ENCODE measurements at places on chromosomes 16 and 17. TPM values are rescaled to one million over a fixed set of nuclear protein-coding genes. Genes with fewer than 3 reads are reported as not detected.

- H3K27ac ChIP-seq = no peak overlapping the region
- peaks cover 8% of the 10 kb centered on the region for H3K36me3 ChIP-seq
- no peak overlapping the region for H3K4me3 ChIP-seq
- H3K4me1 ChIP-seq = no peaks in the 10 kb centered on the region
Observed at GRCh38 chr17:40760105-40761016, 5.2 kb upstream of the KRT25 start.

DNA sequence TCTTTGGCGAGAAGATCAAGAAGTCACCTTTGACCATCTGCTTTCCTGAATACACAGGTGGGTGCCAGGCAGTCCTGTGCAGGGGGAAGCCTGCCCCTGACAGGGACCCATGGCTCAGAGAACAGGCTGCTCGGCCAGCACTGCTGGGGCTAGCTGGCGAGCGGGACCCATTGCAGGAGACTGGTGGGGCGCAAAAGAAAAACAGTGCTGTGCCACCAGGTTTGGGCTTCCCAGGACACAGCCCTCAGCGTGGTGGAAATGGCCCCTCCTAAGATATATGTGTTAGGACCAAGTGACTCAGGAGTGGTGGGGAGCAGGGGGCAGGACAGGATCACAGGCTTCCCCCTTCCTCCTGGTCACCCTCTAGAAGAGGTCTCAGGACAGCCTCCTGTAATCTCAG lies 73.9 kb downstream of the AMFR start:
- peaks cover 9% of the 10 kb centered on the region for H3K4me1 ChIP-seq
- no peaks in the 10 kb centered on the region for H3K36me3 ChIP-seq
- H3K4me3 ChIP-seq = no peak overlapping the region
- no peaks in the 10 kb centered on the region for H3K27me3 ChIP-seq
- DNase-seq = no peak

DNA sequence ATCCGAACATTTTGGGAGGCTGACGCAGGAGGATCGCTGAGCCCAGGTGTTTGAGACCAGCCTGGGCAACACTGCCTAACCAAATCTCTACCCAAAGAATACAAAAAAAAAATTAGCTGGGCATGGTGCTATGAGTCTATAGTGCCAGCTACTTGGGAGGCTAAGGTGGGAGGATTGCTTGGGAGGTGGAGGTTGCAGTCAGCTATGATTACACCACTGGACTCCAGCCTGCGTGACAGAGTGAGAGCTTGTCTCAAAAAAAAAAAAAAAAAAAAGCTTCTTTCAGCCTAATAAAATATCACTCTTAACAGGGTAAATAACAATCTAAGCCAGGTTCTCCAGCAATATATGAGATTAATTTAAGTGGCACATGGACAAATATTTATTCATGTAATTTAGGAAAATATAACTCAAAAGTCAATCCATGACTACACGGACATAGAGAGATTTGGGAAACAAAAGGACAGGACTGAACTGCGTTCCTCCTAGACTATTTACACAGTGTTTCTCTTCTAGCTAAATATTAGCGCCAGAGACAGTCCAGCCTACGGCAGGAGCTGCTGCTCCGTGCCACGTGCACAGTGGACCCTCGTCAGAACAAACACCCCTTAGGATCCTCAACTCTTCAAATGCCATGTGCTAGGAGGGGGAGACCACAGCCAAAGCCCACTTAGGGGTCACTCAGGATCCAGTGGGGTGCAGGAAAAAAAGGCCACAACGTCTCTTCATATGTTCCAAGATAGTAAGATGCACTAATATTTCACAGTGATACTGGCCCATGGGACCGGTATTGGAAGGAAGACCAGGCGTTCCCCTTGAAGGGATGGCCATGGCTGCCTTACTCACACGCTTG lies 8.7 kb downstream of the USP36 start:
- H3K4me1 ChIP-seq = peaks cover 2% of the 10 kb centered on the region
- no peak overlapping the region for H3K4me3 ChIP-seq
- no peak overlapping the region for H3K27ac ChIP-seq
- no peaks in the 10 kb centered on the region for H3K27me3 ChIP-seq
- DNase-seq = no peak

- H3K4me1 ChIP-seq = no peaks in the 10 kb centered on the region
- H3K27me3 ChIP-seq = no peaks in the 10 kb centered on the region
- H3K27ac ChIP-seq = no peak overlapping the region
- no peak for DNase-seq
Observed at GRCh38 chr16:88195269-88195705, 187.5 kb upstream of the ZNF469 start.

DNA sequence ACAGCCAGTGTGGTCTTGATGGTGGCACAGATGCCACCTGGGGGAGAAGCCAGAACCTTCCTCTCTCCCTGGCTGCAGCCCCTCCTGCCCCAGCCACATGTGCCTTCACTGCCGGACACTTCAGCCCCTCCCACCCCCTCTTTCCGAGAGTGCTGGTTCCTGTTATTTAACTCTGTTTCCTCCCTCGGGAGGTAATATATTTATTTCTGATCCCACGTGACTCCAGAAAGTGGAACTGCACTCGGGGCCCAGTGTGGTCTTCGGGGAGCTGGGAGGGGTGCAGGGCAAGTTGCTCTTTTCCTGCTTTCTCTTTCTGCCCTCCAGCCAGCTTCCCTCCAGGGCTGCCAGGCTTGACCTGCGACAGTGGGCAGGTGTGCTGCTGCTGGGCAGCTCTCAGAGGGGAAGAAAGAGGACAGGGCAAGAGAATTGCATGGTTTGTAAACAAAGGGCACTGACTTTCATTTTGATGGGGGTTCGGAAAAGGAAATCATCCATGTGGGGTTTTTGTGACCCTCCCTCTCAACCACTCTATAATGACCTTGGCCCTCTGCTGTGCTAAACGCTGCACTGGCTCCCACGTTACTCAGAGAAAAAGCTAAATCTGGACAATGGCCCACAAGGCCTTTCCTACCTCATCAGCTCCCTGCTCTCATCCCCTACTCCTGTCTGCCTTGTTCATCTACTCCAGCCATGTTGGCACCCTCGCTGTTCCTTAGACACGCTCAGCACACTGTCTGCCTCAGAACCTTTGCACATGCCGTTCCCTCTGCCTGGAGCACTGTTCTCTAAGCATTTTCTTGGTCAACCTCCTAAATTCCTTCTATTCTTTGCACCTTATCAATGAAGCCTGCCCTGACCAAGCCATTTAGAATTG lies 8.2 kb upstream of the CIITA start:
- DNase-seq = no peak
- H3K27me3 ChIP-seq = peaks cover 54% of the 10 kb centered on the region
- no peaks in the 10 kb centered on the region for H3K36me3 ChIP-seq
- peak overlapping the region; percentile 55 for H3K27ac ChIP-seq

GRCh38 chr16:1293921-1294656 lies 15.3 kb upstream of the UBE2I start:
- DNase-seq = no peak
- no peak overlapping the region for H3K27ac ChIP-seq
- peaks cover 3% of the 10 kb centered on the region for H3K4me1 ChIP-seq
- peaks cover 58% of the 10 kb centered on the region for H3K27me3 ChIP-seq

DNA sequence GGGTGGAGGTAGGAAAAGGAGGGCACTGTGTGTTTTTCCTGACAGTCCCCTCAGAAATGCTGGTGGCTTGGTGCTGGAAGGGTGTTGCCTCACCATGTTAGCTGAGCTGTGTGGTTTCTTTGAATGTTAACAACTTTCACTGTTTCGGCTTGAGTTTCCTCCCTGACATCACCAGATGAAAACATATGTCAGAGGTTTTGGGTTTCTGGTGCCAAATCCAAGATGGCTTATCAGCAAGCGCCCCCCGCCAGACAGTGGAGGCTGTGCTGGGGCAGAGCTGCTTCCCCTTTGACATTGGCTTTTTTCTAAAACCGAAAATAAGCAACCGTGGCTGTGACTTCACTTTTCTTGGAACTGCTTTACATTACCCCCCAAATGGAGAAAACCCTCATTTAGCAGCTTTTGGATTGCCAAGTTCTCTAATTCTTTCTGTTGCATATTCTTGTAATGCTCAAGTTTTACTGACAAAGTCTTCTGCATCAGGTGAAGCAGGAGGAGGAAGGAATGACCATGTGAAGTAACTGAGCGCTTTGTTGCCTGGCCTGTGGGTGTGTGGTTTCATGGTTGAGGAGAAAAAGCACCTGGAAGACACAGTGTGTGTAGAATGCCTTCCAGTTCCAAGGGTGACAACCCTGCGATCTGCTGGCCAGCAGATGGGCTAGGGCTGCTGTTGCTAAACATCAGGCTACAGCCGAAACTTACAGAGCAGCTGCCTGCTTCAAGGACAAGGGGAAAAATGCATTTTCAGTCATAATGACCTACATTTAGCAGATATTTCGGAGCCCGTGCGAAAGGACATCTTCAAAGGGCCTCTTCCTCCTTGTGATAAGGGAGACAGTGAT lies 9.7 kb downstream of the RMI2 start:
- peaks cover 32% of the 10 kb centered on the region for H3K36me3 ChIP-seq
- H3K27me3 ChIP-seq = peaks cover 4% of the 10 kb centered on the region
- peaks cover 54% of the 10 kb centered on the region for H3K4me1 ChIP-seq
- H3K4me3 ChIP-seq = peak overlapping the region; percentile 63
- H3K27ac ChIP-seq = peak overlapping the region; percentile 93
- DNase-seq = peak; percentile 87

DNA sequence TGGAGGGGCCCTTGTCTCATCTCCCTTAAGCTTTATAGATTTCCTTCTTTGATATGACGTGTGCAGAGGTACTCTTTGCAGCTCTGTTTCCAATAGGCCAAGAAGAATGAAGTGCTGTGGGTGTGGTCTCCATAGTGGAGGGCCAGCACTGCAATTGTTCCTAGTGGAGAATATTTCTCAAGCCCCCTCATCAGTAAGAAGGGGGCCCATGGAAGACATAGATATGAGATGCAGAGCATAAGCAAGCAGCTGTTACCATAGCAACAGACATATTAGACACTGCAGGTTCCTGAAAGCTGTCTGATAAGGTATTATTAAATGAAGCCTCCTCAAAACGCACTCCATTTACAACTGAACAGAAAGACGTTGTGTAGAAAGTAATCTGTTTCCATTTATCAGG lies 240.7 kb downstream of the ZFHX3 start:
- H3K36me3 ChIP-seq = no peaks in the 10 kb centered on the region
- peaks cover under 1% of the 10 kb centered on the region for H3K27me3 ChIP-seq
- no peak overlapping the region for H3K27ac ChIP-seq
- H3K4me3 ChIP-seq = no peak overlapping the region

DNA sequence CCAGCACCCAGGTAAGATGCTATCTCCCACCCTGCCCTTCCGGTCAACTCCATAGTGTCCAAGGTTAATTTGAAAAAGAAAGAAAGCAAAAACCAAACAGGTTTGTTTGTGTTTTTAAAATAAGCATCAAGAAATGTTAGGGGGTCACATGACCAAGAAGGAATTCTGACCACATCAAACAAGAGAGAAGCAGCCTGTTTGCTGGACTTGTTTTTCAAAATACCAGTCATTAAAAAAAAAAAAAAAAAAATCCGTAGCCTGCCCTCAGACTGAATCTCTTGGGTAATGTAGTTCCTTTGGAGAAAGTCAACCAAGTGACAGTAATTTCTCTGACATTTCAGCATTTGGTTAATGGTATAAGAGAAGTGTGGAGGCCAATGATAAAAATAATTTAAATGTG lies 38.4 kb downstream of the HNF1B start:
- no peak for DNase-seq
- H3K27ac ChIP-seq = no peak overlapping the region
- peaks cover 64% of the 10 kb centered on the region for H3K27me3 ChIP-seq

GRCh38 chr17:45451131-45451530 lies 18.5 kb upstream of the ARHGAP27 start:
- H3K27me3 ChIP-seq = no peaks in the 10 kb centered on the region
- H3K27ac ChIP-seq = no peak overlapping the region
- no peak for DNase-seq

DNA sequence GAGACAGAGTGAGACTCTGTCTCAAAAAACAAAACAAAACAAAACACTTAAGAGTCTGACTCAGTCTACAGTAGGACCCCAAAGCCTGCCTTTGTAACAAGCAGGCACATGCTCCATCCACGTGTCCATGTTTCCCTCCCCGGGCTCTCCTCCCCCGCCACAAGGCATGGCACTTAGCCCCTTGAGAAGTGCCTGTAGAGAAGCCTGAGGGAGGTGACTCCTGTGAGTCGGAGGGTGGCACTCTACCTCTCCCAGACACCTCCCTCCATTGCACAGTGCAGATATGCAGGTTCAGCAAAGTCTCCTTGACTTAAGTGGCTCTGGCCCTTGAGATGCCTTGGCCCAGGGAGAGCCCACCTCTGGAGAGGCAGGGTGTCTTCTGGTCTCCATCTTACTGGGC lies 6.8 kb downstream of the FHOD1 start:
- no peaks in the 10 kb centered on the region for H3K27me3 ChIP-seq
- H3K27ac ChIP-seq = no peak overlapping the region
- H3K36me3 ChIP-seq = peaks cover 26% of the 10 kb centered on the region
- H3K4me1 ChIP-seq = peaks cover 39% of the 10 kb centered on the region

DNA sequence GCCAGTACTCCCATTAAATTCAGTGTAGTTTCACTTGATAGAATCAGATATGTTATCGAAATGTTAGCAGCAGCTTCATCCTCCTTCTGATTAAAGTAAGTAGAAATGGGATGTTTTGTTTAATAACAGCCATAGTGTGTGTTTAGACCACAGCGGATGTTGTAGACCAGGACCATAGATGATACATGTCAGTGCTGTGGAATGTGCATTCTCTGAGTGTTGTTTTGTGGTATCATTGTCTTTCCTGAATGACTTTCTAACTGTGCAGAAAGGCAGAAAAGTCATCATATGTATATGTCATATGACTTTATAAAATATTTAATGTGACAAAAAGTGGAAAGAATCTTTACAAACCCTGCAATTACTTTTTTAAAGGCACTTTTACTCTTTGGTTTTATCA lies 55.6 kb downstream of the CYLD start:
- H3K27ac ChIP-seq = no peak overlapping the region
- no peak for DNase-seq
- peaks cover 7% of the 10 kb centered on the region for H3K4me1 ChIP-seq
- peaks cover 9% of the 10 kb centered on the region for H3K36me3 ChIP-seq
- no peak overlapping the region for H3K4me3 ChIP-seq

DNA sequence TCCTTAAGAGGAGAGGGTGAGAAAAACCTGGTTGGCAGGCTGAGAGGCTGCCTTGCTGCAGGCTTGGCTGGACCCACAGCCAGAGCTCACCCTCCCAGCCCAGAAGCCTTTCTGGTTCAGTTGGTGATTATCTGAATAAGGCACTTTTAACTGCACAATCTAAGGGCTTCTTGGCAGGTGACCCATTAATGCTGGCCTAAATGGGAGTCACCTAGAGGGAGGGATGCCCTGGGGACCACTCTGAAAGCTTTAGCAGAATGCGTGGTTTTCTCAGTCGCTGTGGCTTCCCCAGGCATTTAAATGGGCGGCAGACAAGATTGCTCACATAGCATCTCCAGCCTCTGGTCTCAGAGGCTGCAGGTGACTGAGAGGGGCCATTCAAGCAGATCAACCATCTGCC lies 33.2 kb upstream of the SHISA9 start:
- H3K27me3 ChIP-seq = peaks cover 8% of the 10 kb centered on the region
- no peaks in the 10 kb centered on the region for H3K4me1 ChIP-seq
- no peak overlapping the region for H3K27ac ChIP-seq
- no peaks in the 10 kb centered on the region for H3K36me3 ChIP-seq
- no peak overlapping the region for H3K4me3 ChIP-seq

The ASPHD1 gene
- 2.0 TPM for total RNA-seq

The NECAB2 gene
- total RNA-seq = not detected

Measured in activated naive CD8-positive, alpha-beta T cell treated with anti-CD3 and anti-CD28 coated beads for 36 hours (primary cell).